ENCODE measurements at places on chromosomes 12 and 14. TPM values are rescaled to one million over a fixed set of nuclear protein-coding genes. Genes with fewer than 3 reads are reported as not detected.

The YEATS4 gene
- total RNA-seq: 21.2 TPM

The RTN1 gene
- 224 TPM for total RNA-seq

The TGFB3 gene
- 2.0 TPM for total RNA-seq

The C14orf132 gene
- 71.7 TPM for total RNA-seq

The TAS2R8 gene
- 0.43 TPM for total RNA-seq

The ASIC1 gene
- 2.6 TPM for total RNA-seq

The CLEC4A gene
- total RNA-seq: 2.2 TPM

The LALBA gene
- total RNA-seq: 0.23 TPM

The IL22 gene
- not detected for total RNA-seq

The CFAP73 gene
- not detected for total RNA-seq

The DCN gene
- total RNA-seq: 0.31 TPM

The PNN gene
- total RNA-seq: 62.6 TPM

The KRT79 gene
- total RNA-seq: not detected

The TSPAN19 gene
- total RNA-seq: 0.11 TPM

The GPRC5D gene
- 4.7 TPM for total RNA-seq

The TMPRSS12 gene
- 0.13 TPM for total RNA-seq

The NGB gene
- total RNA-seq: 0.81 TPM

The CELA1 gene
- not detected for total RNA-seq

The INHBC gene
- total RNA-seq: 0.16 TPM

The KERA gene
- 1.8 TPM for total RNA-seq

The ST8SIA1 gene
- 0.10 TPM for total RNA-seq

The FAM222A gene
- total RNA-seq: 13.5 TPM

The FZD10 gene
- 0.30 TPM for total RNA-seq

The AGAP2 gene
- total RNA-seq: 11.7 TPM

The MYL2 gene
- total RNA-seq: not detected

The GPR84 gene
- total RNA-seq: 0.22 TPM

The NOVA1 gene
- total RNA-seq: 5.2 TPM

The CMA1 gene
- total RNA-seq: not detected

The SIX4 gene
- 3.1 TPM for total RNA-seq

The EML5 gene
- 3.0 TPM for total RNA-seq

The FOS gene
- 115 TPM for total RNA-seq

The LUM gene
- total RNA-seq: 0.76 TPM

The PRPH gene
- total RNA-seq: 2.8 TPM

The NOP9 gene
- 14.4 TPM for total RNA-seq

The SYCP3 gene
- total RNA-seq: 16.0 TPM

The TPPP2 gene
- total RNA-seq: 0.41 TPM

The CBX5 gene
- total RNA-seq: 83.3 TPM

The ZDHHC22 gene
- total RNA-seq: 15.6 TPM

The OVCH1 gene
- 0.13 TPM for total RNA-seq

The ADGRD1 gene
- total RNA-seq: 2.0 TPM

The BTG1 gene
- total RNA-seq: 47.4 TPM

The ART4 gene
- total RNA-seq: 0.43 TPM

The C14orf119 gene
- total RNA-seq: 20.0 TPM

The SLC7A7 gene
- total RNA-seq: 0.27 TPM

The MAP1LC3B2 gene
- 0.61 TPM for total RNA-seq

The EPYC gene
- not detected for total RNA-seq

The SLC8A3 gene
- 3.1 TPM for total RNA-seq

The COCH gene
- 1.3 TPM for total RNA-seq

All from motor neuron (in vitro differentiated cells).